ENCODE measurements at places on chromosomes 4 and X. TPM values are rescaled to one million over a fixed set of nuclear protein-coding genes. Genes with fewer than 3 reads are reported as not detected.

Gene SUPT20HL2
- not detected for total RNA-seq

Gene CABS1
- not detected for total RNA-seq

Gene GPR119
- total RNA-seq = not detected

DNA sequence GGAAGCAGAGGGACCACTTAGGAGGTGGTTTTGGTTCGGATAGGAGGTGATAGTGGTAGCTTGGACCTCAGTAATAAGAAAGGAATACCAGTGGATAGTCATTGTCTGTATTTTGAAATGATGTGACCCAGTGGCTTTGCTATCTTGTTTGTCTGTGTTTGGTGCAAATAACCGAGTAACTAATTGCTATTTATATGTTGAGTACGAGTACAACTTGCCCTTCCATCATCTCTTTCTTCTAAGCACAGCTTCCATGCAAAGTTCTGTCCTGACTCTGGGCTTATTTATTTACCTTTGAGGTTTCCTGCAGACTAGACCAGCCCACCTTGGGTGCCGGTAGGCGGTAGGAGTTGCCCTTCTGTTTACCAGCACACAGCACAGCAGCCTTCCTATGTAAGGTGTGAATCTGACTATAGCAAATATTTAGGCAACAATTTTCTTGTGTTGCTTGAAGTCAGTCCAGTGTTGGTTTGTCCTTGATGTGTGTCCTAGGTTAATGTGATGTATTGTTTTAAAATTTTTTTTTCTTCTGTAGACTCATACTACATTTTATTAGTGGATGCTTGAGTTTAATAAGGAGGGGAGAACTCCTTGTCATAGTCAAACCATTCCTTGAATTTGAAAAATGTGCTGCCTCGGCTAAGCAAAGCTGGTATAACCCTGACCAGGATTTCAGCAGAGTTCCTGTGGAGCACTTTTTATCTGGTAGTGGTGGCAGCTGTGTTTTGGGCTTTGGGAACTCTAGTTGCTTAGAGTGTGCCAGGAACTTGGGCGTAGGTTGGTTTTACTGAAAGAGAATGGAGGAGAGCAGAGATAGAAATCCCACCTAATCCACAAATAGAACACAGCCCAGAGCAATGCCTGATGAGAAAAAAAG lies 21.9 kb downstream of the PTTG2 start:
- peaks cover 32% of the 10 kb centered on the region for H3K4me1 ChIP-seq
- H3K4me3 ChIP-seq = no peak overlapping the region
- H3K27me3 ChIP-seq = no peaks in the 10 kb centered on the region
- no peaks in the 10 kb centered on the region for H3K36me3 ChIP-seq

- no peak for DNase-seq
- no peaks in the 10 kb centered on the region for H3K36me3 ChIP-seq
- H3K4me3 ChIP-seq = no peak overlapping the region
- peaks cover 5% of the 10 kb centered on the region for H3K27me3 ChIP-seq
- no peak overlapping the region for H3K27ac ChIP-seq
- no peaks in the 10 kb centered on the region for H3K4me1 ChIP-seq
Observed at GRCh38 chrX:50805276-50805675, 8.7 kb downstream of the SHROOM4 start.

DNA sequence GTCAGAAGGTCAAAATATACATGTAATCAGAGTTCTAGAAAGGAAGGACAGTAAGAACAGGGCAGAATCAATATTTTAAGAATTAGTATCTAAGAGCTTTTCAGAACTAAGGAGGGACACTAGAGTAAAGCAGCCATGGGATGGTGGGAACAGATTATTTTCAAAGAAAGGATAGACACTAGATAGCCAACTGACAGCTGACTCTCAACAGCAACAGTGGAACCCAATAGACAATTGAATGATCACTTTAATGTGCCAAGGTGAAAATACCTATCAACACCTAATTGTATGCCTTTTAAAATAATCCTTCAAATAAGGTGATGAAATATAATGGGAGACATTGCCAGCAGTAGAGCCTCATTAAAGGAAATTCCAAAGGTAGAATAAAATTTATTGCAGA lies 26.5 kb upstream of the CCDC160 start:
- H3K4me1 ChIP-seq = no peaks in the 10 kb centered on the region
- no peak for DNase-seq
- no peaks in the 10 kb centered on the region for H3K36me3 ChIP-seq
- H3K27ac ChIP-seq = no peak overlapping the region
- H3K27me3 ChIP-seq = no peaks in the 10 kb centered on the region
- H3K4me3 ChIP-seq = no peak overlapping the region

DNA sequence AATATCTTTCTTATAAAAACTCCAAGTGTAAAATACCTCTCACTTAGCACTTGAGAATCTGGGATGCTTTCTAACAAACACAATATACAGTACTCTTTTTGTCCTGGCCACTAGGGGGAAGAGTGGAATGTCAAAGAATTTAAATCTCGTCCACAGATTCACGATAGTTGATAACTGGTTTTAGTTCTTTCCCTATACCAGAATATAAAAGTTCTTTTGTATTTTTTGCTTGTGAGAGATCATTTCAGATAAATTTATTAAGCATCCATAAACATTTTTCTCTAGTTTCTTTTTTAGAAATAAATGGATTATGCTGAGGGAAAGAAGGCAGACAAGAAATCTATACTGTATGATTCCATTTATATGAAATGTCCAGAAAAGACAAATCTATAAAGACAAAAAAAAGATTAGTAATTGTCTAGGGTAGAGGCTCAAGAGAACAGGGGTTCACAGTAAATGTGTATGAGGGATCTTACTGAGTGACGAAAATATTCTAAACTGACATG lies 50.4 kb downstream of the MGARP start:
- H3K4me1 ChIP-seq = no peaks in the 10 kb centered on the region
- H3K27me3 ChIP-seq = no peaks in the 10 kb centered on the region
- DNase-seq = no peak
- no peak overlapping the region for H3K27ac ChIP-seq
- H3K36me3 ChIP-seq = no peaks in the 10 kb centered on the region
- no peak overlapping the region for H3K4me3 ChIP-seq

DNA sequence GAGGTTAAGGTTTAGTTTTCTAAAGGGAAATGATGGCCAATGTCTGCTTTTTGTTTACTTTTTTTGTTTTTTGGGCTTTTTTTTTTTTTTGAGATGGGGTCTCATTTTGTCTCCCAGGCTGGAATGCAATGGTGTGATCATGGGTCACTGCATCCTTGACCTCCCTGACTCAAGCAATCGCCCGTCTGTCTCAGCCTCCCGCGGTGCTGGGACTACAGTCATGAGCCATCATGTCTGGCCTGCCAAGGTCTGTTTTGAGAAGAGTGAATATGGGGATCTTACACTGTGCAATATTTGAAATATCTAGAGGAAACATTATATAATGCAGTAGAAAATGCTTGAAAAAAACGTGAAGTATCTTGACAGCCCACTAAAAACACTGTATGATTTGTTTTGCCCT lies 162.5 kb downstream of the GASK1B start:
- DNase-seq = no peak

DNA sequence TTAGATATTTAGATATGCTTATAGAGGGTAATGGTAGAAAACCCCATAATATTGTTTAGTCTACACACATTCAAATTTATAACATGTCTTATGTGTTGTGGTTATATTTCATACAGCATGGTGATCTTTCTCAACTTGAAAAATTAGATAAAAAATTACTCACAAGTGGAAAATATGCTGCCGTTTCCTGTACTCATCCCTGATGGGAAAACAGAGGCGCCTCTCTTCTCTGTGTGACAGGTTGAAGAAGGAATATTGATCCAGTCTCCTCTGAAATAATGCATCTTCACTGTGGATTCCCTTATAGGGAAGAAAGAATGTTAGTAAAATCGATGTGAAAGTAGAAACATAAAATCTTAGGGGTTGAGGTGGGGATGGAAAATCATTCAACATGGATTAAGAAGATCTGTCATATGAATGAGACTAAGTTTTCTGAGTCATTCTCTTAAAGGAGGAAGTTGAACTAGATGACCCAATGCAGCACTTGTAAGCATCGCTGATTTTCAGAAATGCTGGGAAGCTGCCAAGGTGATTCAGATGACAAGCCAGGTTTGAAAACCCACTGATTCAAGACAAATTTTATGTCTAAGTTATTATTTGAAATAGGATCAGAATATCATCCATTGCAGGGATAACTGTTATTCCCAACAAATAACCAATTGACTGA lies 70.7 kb downstream of the ANKRD50 start:
- no peak overlapping the region for H3K27ac ChIP-seq
- no peak overlapping the region for H3K4me3 ChIP-seq
- peak; percentile 13 for DNase-seq
- peaks cover 3% of the 10 kb centered on the region for H3K4me1 ChIP-seq
- no peaks in the 10 kb centered on the region for H3K36me3 ChIP-seq
- H3K27me3 ChIP-seq = peaks cover 4% of the 10 kb centered on the region

DNA sequence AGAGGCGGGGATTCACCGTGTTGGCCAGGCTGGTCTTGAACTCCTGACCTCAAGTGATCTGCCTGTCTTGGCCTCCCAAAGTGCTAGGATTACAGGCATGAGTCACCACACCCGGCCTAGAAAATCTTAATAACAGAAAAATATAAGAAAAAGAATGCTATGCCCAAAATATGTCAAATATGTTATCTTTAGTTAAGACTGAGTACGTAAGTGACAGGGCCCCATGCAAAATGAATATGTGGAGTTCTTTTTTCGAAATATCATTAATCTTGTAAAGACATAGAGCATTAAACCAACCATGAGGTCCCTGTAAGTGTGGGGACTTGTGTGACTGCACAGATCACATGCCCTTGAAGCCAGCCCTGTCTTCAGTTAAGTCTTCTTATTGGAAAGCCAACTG lies 8.9 kb upstream of the ZNF518B start:
- H3K4me1 ChIP-seq = peaks cover 8% of the 10 kb centered on the region
- H3K36me3 ChIP-seq = no peaks in the 10 kb centered on the region
- no peak for DNase-seq
- no peak overlapping the region for H3K4me3 ChIP-seq
- peaks cover 24% of the 10 kb centered on the region for H3K27me3 ChIP-seq

DNA sequence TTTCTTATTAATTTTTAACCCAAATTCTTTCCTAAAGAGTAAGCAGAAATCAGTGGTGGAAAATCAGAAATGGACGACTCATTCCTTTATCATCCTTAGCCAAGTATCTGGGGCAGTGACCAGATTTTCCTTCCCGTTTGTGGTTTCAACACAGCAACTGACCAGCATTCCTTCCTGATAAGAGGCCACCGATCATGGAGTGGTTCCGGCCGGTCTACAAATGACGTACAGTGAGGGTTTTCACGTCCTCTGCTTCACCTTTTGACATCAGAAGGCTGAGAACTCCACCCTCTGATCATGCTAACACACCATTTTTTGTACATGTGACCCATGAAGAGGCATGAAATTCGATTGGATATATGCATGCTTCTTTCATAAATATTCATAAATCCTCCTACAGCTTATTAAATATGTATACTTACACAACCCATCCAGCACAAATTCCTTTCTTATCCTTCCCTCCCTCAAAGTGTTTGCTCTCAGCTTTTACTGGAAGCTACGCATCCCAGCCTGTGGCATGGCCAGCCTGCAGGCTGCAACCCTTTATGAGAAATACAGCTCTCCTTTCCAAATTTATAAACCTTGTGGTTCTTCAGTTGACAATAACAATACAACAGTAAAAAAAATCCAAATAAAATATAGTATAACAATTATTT lies 173.0 kb upstream of the CASK start:
- peaks cover 5% of the 10 kb centered on the region for H3K4me1 ChIP-seq
- no peaks in the 10 kb centered on the region for H3K27me3 ChIP-seq
- no peaks in the 10 kb centered on the region for H3K36me3 ChIP-seq
- H3K27ac ChIP-seq = no peak overlapping the region
- DNase-seq = no peak
- H3K4me3 ChIP-seq = no peak overlapping the region

- H3K4me1 ChIP-seq = peaks cover 19% of the 10 kb centered on the region
- no peaks in the 10 kb centered on the region for H3K36me3 ChIP-seq
- H3K4me3 ChIP-seq = no peak overlapping the region
- no peak overlapping the region for H3K27ac ChIP-seq
- peak; percentile 15 for DNase-seq
Observed at GRCh38 chr4:26458157-26458561, 32.1 kb downstream of the CCKAR start.

- no peak overlapping the region for H3K4me3 ChIP-seq
- no peak overlapping the region for H3K27ac ChIP-seq
- H3K27me3 ChIP-seq = peaks cover 28% of the 10 kb centered on the region
Observed at GRCh38 chrX:139192386-139192961, 338.1 kb upstream of the F9 start.

DNA sequence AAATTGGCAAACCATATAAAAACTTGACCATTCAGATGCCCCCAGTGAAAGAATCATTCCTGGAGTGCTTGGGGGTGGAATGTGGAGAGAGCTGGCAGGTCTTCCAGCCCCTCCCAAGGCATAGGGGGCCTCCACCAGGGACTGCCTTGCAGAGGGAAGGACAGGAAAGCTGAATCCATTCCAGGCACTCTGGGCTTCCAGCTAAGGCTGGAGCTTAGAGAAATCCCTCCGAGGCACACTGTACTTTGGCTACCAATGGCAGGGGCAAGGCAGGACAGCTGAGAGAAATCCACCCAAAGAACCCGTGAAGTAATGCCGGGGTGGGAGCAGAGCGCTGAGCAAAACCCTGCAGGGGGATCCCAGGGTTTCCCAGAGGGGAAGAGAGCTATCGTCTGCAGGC lies 4.0 kb downstream of the CENPU start:
- no peak overlapping the region for H3K27ac ChIP-seq
- no peak for DNase-seq
- no peak overlapping the region for H3K4me3 ChIP-seq

GRCh38 chr4:80202190-80202711 lies 4.9 kb downstream of the PRDM8 start:
- no peak overlapping the region for H3K27ac ChIP-seq
- peaks cover 20% of the 10 kb centered on the region for H3K4me1 ChIP-seq
- no peaks in the 10 kb centered on the region for H3K36me3 ChIP-seq
- H3K27me3 ChIP-seq = peaks cover 20% of the 10 kb centered on the region

- peaks cover 39% of the 10 kb centered on the region for H3K36me3 ChIP-seq
- peaks cover 4% of the 10 kb centered on the region for H3K4me1 ChIP-seq
- H3K27ac ChIP-seq = no peak overlapping the region
- H3K27me3 ChIP-seq = no peaks in the 10 kb centered on the region
- DNase-seq = peak; percentile 39
- no peak overlapping the region for H3K4me3 ChIP-seq
Observed at GRCh38 chr4:22434895-22435294, 81.0 kb downstream of the ADGRA3 start.

DNA sequence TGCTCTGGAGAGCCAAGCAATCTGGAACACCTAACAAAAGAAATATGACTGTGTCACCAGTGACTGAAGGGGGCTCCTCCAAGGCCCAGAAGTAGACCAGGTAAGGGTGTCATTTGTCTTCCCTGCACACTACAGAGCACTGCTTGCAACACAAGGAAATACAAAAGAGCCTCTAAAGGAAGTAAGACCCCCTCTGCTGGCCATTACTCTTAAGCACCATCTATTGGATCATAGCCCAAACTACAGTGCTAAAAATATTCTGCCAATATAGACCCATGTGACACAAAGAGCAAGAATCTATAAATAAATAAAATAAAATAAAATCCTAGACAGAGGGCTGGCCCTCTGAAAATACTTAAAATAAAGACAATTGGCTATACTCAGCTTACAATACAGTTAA lies 528.7 kb downstream of the TMA16 start:
- no peak for DNase-seq
- H3K27ac ChIP-seq = no peak overlapping the region
- no peaks in the 10 kb centered on the region for H3K27me3 ChIP-seq
- no peak overlapping the region for H3K4me3 ChIP-seq
- no peaks in the 10 kb centered on the region for H3K4me1 ChIP-seq

GRCh38 chr4:184416913-184417734 lies 57.2 kb downstream of the IRF2 start:
- DNase-seq = peak; percentile 60
- peaks cover 86% of the 10 kb centered on the region for H3K4me1 ChIP-seq
- H3K36me3 ChIP-seq = peaks cover 20% of the 10 kb centered on the region
- H3K27ac ChIP-seq = peak overlapping the region; percentile 82
- H3K27me3 ChIP-seq = no peaks in the 10 kb centered on the region

Data from activated naive CD4-positive, alpha-beta T cell treated with anti-CD3 and anti-CD28 coated beads for 36 hours (primary cell).